ENCODE measurements at places on chromosomes 2 and 18.
A peak's percentile ranks its signal among the peaks of the same experiment; 100 is the strongest.

- peak; percentile 94 for DNase-seq
These were observed at the start of gene ZFP36L2 for GRCh38 chr2:43226558-43226954. Gene ZFP36L2 (minus strand): TSS chr2:43226606. CDS start chr2:43226315, 291 bp downstream.

DNA sequence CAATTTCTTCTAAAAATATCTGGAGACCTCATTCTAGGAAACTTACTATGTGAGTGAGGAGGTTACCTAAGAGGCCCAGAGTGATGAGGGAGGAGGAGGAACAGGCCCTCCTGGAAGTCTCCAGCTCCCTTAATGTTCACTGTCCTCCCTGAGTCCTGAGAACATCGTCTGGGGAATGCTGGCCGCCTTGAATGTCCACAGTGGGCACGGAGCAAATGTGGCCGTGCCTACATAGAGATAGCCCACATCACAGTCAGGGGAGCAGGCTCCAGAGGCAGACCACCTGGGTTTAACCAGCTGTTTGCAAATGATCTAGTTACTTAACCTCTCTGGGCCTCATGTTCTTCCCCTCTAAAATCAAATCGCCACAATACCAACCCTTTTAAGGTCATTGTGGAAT, 83.0 kb upstream of the LPIN2 start:
- no peak for DNase-seq

DNA sequence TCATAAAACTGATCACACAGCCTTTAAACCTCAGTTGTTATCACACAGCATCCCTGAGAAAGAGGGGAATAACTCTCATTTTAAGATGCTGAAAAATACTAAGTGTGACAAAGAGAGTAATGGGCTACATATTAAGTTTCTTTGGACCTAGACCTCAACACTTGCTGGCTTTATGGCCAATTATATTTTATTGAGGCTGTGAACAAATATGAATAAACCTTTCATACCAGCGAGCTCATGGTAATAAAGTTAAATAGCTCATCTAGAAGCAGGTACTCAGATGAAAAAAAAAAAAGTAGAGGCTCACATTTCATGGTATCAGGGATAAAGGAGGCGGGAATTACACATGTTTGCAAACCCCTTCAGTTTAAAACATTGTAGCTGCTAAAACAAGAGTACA, 75.7 kb downstream of the DOCK10 start:
- no peak for DNase-seq

DNA sequence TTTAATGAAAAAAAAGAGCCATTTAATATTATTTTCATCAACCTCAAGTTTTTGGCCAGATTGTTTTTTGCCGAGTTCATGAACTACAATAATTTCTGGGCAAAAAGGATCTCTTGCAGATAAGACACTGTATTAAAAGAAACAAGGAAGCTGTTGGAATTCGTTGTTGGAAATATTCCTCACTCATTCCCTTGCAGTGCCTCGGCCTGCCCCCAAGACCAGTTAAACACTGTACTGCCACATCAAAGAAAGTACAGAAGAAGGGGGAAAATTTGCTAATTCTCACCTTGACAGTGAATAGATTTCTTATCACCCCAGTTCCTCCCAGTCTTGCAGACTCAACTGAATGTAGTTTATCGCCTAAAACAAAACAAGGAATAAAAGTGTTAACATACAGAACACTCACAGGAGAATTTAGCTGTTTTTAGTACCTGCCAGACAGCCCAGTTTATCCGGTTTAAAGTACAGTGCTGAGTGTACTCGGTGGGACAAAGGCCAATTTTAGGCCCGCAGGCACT, 1.2 kb downstream of the IDH1 start:
- DNase-seq, result no peak

GRCh38 chr2:46991985-46992384, 76.4 kb upstream of the MCFD2 start:
- no peak for DNase-seq

Data from ecto neural progenitor cell (in vitro differentiated cells).